ENCODE measurements at places on chromosomes 7 and 10.
A peak's percentile ranks its signal among the peaks of the same experiment; 100 is the strongest.

- no peak for DNase-seq
These were observed 537.7 kb downstream of the GRM8 start for GRCh38 chr7:126715076-126715475.

GRCh38 chr10:14181567-14181936 lies 149.2 kb downstream of the FRMD4A start:
- no peak for DNase-seq

GRCh38 chr10:78685466-78686103 lies 383.2 kb upstream of the ZMIZ1 start:
- peak; percentile 37 for DNase-seq

DNA sequence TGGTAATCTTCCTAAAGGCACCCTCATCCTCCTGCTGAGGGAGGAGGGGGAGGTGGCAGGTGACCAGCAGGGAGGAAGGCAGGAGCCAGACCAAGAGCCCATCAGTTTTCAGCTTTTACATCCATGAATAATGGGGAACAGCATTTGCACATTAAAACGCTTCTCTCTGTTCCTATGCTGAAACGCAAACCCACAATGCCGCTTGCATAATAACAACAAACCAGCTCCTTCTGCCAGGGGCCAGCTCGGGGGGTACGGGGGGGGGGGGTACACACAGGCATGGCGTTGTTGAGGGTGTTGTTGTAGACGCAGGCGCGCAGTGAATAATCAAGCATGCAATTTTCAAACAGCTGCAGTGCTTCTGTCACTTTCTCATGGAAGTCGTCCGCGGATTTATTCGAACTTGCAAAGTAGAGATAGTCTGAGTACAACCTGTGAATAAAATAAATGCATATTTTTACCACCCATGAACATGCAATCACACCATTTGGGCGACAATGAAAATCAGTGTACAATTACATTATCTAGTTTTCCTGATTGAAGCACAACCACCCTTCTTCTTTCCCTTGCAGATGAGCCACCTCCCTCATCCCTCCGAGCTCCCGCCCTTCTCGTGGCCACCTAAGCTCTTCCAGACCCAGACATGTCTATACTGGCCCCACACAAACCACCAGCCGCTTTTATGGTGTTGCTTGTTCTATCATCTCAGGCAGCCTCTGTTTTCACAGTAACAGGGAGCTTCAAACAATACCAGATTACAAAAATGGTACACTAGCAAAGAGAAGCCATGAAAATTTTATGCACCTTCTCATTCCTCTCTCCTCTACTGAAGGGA lies 72.2 kb downstream of the CHST15 start:
- DNase-seq = no peak

DNA sequence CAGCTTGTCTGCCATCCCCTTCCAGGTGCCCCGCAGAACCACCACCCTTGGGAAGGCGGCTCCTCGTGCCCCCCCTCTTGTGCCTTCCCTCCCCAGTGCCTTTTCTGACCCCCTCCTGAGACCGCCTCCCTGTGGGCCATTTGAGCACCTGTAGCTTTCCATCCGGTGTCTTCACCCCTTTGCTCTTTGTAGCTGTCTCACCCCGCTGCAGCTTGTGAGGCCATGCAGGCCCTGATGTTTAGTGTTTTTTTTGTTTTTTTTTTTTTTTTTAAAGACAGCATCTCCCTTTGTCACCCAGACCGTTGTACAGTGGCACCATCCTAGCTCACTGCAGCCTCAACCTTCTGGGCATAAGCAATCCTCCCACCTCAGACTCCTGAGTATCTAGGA lies 52.5 kb downstream of the CUX1 start:
- no peak for DNase-seq

DNA sequence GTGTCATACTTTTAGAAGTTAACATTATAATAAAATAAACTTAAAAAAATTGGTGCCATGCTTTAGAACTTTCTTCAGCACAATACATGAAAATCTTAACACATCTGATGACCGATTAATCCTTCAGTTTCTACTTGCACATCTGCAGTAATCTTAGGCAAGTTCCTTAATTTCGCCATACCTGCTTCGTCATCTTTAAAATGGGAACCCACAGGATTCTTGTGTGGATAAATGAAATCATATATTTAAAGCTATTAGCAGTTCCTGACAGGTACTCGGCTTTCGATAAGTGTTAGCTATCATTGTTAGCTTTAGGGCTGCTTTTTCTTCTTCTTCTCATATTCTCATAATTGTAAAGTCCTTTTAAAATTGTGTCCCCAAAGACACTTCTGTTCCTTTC lies 907 bp upstream of the VPS50 start:
- DNase-seq = no peak

DNA sequence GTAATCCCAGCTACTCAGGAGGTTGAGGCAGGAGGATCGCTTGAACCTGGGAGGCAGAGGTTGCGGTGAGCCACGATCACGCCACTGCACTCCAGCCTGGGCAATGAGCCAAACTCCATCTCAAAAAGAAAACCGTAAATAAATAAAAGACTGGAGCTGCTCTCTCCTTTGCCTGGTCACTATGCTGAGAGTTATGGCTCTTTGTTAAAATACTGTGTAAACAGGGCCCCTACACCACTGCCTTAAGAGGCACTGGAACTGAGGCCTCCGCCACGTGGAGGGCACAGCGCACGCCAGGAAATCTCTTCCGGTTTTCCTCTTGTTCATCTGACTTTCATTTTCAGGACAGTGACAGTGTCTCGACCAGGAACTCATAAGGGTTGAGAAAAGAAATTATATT lies 123.3 kb downstream of the PAXIP1 start:
- no peak for DNase-seq

GRCh38 chr7:74479961-74480829 lies 26.5 kb downstream of the GTF2IRD1 start:
- peak; percentile 72 for DNase-seq

DNA sequence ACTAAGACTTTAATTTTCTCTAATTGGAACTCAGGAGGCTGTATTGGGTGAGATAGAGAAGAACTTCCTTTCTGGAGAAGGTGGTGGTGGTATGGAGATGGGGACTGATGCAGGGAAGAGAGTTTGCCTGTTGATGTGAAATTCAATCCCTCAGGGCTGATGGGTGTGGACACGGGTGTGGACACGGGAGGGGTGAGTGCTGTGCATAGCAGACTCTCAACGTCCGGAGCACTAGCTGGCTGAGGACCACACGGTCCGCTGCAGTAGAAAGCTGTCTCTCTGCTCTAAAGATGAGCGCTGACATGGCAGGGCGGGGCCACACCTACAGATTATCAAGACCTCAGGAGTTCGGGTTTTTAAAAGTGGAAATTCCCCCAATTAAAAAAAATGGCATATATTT lies 148.5 kb upstream of the PITRM1 start:
- no peak for DNase-seq

- no peak for DNase-seq
These were observed 404.6 kb upstream of the NRP1 start for GRCh38 chr10:33739031-33739430.

- DNase-seq = no peak
These were observed 436.0 kb downstream of the PAXIP1 start for GRCh38 chr7:154566877-154567276.

DNA sequence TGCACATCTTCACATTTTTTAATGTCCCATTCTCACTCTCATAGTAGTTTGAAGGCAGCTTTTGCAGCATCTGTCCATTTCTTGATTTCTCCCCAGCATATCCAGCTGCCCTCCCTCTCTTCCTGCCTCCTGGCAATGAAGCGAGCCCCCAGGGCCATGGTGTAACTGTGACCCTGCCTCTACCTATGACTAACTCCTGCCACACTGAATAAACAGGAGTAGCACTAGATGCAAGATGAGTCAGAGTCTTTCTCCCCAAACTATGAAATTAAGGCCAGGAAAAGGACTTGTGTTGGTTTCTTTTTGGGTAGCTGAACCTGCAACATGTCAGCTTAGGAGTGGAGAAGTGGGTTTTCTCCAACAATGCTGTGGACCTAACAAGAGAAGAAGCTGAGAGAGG lies 329.0 kb downstream of the RNLS start:
- peak; percentile 87 for DNase-seq

DNA sequence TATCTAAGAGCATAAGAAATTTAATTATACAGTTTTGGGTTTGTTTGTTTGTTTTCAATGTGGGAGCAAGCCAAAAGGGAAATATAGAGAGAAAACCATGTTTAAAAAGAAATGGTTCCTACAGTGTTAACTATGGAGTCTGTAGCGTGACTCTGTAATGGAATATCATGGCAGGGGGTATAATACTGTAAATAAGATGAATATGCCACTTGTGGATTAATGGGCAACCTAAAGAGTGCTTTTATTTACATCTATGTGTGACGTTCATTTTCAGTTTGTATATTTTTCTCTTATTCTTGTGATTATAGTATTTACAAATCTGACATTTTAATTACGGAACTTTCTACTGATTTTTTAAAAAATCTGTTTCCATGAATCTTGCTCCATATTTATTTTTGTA lies 95.9 kb downstream of the POLL start:
- DNase-seq = no peak

- peak; percentile 11 for DNase-seq
These were observed 136.4 kb upstream of the PRKCQ start for GRCh38 chr10:6716516-6716915.

DNA sequence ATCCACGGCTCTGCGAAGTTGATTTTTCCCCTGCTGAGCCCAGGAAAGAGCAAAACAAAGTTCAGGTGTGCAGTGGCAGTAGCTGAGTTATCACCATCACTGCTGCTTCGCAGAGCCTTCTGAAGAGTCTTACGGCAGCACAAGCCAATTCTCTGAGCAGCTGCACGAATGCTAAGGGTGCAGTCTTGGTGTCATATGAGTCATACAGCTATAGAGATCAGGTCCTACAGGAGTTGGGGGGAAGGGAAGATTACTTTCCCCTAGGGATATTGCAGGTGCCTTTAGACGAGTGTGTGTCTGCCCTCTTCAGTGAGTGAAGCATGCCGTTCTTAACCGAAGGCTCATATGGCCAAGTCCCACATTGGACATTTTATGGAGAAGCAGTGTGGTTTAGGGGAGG lies 227.8 kb downstream of the CELF2 start:
- no peak for DNase-seq

GRCh38 chr7:136657482-136657921 lies 210.9 kb upstream of the CHRM2 start:
- no peak for DNase-seq

- peak; percentile 54 for DNase-seq
These were observed 4.1 kb downstream of the ZNF680 start for GRCh38 chr7:64558781-64559180.

DNA sequence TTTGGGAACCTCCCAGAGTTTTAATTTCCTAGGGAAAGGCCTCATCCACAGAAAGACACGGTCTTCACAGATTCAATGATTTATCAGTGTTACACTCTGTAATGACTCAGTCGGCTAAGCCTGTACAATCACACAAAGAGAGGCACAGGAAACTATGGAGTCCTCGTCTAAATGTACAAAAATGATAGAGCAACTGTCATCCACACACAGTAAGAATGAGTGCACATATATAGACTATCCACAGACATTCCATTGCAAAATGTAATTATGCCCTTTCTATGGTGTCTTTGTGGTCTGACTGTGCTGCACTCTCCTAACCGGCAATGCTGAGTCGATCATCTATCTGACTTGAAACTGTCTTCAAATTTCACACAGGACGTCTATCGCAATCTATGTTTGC lies 3.5 kb upstream of the NAMPT start:
- no peak for DNase-seq

- DNase-seq = no peak
These were observed 83.0 kb downstream of the SORBS1 start for GRCh38 chr10:95478185-95478584.

- DNase-seq = no peak
These were observed 76.7 kb downstream of the EMX2 start for GRCh38 chr10:117619223-117619622.

GRCh38 chr7:103996017-103996551 lies 6.6 kb upstream of the RELN start:
- no peak for DNase-seq

- no peak for DNase-seq
These were observed 151.3 kb downstream of the CAMK1D start for GRCh38 chr10:12500381-12501303.

DNA sequence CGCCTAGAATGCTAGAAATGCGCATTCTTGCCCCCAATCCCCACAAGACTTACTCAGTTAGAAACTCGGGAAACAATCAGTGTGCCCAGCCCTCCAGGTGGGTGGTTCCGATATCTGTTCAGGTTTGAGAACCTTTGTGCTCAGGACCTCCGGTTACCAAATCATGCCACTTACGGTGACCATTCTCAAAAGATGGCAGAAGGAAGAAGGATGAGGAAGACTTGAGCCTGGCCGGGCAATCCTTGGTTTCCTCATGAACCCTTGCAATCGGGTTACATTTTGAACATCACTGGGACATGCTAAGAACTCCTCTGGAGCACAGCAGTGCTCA lies 52.1 kb downstream of the RBM17 start:
- DNase-seq = no peak

DNA sequence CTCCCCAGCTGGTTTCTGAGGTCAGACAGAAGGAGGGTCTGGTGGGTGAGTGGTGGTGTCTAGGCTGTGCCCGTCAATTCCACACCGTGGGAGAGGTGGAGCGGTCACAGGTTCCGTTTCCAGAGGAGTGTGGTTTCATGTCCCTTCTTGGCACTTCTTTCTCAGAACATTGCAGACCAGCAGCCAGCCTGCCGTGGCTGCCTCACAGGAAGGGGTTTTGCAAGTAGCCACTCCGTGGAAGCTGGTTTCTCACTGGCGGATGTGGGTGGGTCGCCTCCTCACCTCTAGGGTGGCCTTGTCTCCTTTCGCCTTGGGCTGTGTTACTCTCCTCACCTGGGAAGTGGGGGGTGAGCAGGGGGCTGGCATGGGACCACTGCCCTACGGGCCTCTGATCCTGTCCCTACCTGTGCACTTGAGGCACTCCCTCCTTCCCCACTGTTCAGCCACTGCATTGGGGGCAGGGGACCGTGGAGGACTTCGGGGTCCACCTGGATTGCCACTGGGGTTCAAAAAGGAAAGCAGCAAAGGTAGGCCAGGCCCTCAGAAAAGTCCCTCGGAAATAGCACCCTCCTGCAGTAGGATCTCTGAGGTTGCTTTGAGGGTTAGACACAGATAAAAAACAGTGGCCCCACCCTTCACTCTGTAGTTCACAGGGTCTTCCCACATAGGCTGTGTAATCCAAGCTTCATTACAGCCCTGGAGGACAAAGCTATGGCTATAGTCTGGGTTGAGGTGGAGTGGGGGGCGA lies 33.9 kb downstream of the TSPAN14 start:
- no peak for DNase-seq
